ENCODE measurements at places on chromosomes 4 and X. TPM values are rescaled to one million over a fixed set of nuclear protein-coding genes. Genes with fewer than 3 reads are reported as not detected.
A peak's percentile ranks its signal among the peaks of the same experiment; 100 is the strongest.

Gene SMIM10
- total RNA-seq = 0.86 TPM

Gene CCKAR
- total RNA-seq = not detected

Gene DMP1
- total RNA-seq = not detected

- no peaks in the 10 kb centered on the region for H3K4me1 ChIP-seq
- DNase-seq = no peak
- H3K36me3 ChIP-seq = peaks cover 2% of the 10 kb centered on the region
- H3K27ac ChIP-seq = no peak overlapping the region
- no peak overlapping the region for H3K4me3 ChIP-seq
Measured at GRCh38 chr4:1369479-1370079, 22.6 kb downstream of the UVSSA start.

GRCh38 chrX:66200855-66201795 is 37.1 kb downstream of the HEPH start:
- DNase-seq = no peak
- no peak overlapping the region for H3K27ac ChIP-seq
- H3K4me1 ChIP-seq = peaks cover 30% of the 10 kb centered on the region
- H3K36me3 ChIP-seq = no peaks in the 10 kb centered on the region

GRCh38 chr4:84317513-84317912 is 181.6 kb downstream of the NKX6-1 start:
- no peak for DNase-seq
- no peak overlapping the region for H3K27ac ChIP-seq
- no peaks in the 10 kb centered on the region for H3K27me3 ChIP-seq
- no peaks in the 10 kb centered on the region for H3K4me1 ChIP-seq

DNA sequence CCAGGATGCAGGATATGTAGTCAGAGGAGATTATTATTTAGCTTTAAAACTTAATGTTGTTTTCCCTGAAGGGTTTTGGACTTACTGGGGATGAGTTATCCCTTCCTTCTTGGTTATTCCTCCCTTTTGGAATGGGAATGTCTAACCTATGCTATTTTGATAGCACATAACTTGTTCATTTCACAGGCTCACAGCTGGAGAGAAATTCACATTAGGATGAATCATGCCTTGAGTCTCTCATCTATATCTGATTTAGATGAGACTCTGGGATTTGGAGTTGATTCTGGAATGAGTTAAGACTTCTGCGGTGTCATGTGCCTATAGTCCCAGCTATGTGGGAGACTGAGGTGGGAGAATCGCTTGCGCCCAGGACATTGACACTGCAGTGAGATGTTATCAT is 81.1 kb downstream of the ATP11C start:
- H3K27ac ChIP-seq = no peak overlapping the region
- no peak for DNase-seq
- H3K4me3 ChIP-seq = no peak overlapping the region
- no peaks in the 10 kb centered on the region for H3K4me1 ChIP-seq
- H3K27me3 ChIP-seq = no peaks in the 10 kb centered on the region

- no peak within 1 kb of the TSS for H3K27ac ChIP-seq
- no peaks in the 10 kb centered on the region for H3K4me1 ChIP-seq
- H3K27me3 ChIP-seq = peaks cover 25% of the 10 kb centered on the region
- DNase-seq = peak; percentile 41
Measured at GRCh38 chr4:15702941-15703403, at the start of gene BST1. Gene BST1 (plus strand): TSS chr4:15703065. CDS start chr4:15703145, 80 bp downstream.

DNA sequence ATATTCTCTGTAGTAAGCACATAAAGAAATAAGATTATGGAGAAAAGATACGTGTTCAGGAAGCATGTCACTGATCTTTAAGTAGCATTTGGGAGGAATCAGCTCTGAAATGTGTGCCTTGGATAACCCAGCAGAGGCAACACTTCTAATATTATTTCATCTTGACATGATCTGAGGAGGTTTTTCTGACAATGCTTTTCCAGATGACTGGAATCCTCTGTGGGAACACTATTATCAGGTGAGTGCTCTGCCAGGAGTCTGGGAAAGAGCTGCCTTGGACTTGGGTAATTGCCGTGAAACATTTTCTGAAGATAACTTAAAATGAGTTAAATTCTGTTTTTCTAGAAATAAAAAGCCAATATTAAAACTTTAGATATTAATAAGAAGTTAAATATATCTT is 78.2 kb upstream of the QRFPR start:
- H3K27me3 ChIP-seq = peaks cover 20% of the 10 kb centered on the region
- no peak overlapping the region for H3K27ac ChIP-seq
- H3K36me3 ChIP-seq = no peaks in the 10 kb centered on the region

DNA sequence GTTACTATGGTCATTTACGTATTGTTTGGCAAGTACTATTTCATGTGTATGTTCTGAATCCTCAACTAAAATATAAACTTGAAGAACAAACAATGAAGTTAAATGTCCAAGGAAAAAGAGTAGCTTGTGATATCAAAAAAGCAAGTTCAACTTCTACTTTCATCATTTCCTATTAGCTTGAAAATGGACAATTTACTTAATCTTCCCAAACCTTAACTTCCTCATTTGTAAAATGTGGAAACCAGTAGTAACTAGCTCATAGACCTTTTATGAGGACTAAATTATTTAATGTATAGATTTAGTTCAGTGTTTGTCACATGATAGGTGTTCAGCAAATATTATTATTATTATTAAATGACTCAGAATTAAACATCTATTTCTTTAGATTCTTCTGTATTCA is 276.8 kb upstream of the TET2 start:
- no peaks in the 10 kb centered on the region for H3K4me1 ChIP-seq
- DNase-seq = no peak
- H3K36me3 ChIP-seq = no peaks in the 10 kb centered on the region
- H3K4me3 ChIP-seq = no peak overlapping the region
- H3K27ac ChIP-seq = no peak overlapping the region

- no peaks in the 10 kb centered on the region for H3K36me3 ChIP-seq
- no peaks in the 10 kb centered on the region for H3K4me1 ChIP-seq
- peaks cover 3% of the 10 kb centered on the region for H3K27me3 ChIP-seq
- H3K4me3 ChIP-seq = no peak overlapping the region
Measured at GRCh38 chrX:104084534-104085277, 8.7 kb upstream of the TMSB15C start.

DNA sequence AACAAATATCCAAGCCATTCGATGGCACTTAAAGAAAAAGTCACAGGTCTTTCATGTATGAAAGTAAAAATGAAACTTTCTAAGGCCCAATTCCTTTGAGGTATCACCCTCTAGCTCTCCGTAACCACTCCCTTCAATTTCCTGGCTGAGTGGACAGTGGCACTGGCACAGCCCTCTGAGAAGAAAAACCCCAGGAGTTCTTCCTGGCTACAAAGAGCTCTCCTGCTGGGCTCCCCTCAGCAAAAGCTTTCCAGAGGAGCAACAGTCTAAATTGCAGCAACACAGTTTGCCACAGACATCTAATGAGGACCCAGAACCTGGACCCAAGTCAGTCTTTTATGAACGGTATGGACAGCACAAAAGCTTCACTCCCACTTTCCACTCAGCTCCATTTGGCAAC is 71.8 kb downstream of the FUNDC1 start:
- no peak for DNase-seq
- no peak overlapping the region for H3K4me3 ChIP-seq
- H3K27ac ChIP-seq = no peak overlapping the region
- no peaks in the 10 kb centered on the region for H3K4me1 ChIP-seq
- peaks cover 2% of the 10 kb centered on the region for H3K27me3 ChIP-seq
- no peaks in the 10 kb centered on the region for H3K36me3 ChIP-seq

DNA sequence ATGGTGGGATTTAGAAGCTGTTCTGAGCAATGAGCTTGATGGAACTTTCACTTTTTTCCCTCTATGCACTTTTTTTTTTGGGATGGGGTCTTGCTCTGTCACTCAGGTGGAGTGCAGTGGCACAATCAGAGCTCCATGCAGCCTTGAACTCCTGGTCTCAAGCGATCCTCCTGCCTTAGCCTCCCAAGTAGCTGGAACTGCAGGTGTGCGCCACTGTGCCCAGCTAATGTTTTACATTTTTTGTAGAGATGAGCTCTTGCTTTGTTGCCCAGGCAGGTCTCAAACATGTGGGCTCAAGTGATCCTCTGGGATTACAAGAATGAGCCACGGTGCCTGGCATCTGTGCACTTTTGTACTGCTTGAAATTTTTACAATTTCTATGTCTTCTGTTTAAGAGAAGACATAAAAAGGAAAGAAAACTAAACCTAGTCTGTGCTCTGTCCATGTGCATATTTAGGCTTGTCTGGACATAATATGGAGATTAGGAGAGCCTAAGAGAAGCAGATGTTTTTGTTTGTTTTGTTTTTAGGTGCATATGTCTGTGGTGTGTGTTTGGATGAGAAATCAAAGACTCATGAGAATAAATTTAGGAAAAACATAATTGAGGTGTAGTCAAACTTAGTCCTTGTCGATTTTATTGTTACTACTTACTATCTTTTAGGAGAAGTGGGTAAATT is 16.5 kb downstream of the PDLIM5 start:
- no peak overlapping the region for H3K4me3 ChIP-seq
- H3K4me1 ChIP-seq = no peaks in the 10 kb centered on the region
- H3K27me3 ChIP-seq = no peaks in the 10 kb centered on the region
- no peak for DNase-seq
- H3K36me3 ChIP-seq = no peaks in the 10 kb centered on the region
- no peak overlapping the region for H3K27ac ChIP-seq

DNA sequence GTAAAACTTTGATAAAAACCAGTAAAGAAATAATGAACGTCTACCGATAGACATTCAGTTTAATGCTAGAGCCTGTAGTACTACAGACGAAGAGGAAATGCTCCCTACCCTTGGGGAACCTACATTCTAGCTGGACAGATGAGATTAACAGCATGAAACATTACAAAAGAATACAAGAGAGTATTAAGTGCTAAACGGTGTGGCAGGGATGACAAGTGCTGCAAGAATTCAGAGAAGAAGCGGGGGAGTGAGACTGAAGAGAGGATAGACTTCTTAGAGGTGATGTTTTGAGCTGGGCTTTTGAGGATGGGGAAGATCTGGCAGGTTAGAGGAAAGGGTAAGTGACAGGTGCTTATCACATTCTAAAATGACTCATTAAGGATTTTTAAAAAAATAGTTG is 52.6 kb upstream of the ESX1 start:
- no peaks in the 10 kb centered on the region for H3K36me3 ChIP-seq
- no peak overlapping the region for H3K27ac ChIP-seq
- H3K27me3 ChIP-seq = no peaks in the 10 kb centered on the region
- no peak for DNase-seq
- H3K4me3 ChIP-seq = no peak overlapping the region

DNA sequence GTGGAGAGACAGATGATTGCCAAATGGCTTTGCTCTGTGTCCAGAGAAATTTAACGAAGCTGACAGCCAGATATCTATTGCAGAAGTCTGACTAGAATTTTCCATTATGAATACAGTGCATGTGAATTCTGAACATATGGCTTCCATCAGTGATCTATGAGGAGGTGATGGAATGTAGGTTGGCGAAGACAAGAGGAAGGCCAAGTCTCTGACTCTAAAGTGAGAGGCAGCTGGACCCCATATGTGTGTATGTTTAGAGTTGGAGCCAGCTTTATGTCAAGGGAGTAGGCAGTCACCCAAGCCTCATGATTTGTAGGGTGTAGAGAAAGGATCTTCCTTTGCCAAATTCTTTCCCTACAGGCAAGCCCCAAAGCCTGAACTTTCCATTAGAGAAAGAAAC is 76.2 kb upstream of the TEX13D start:
- H3K36me3 ChIP-seq = no peaks in the 10 kb centered on the region
- no peak for DNase-seq
- no peak overlapping the region for H3K27ac ChIP-seq
- H3K27me3 ChIP-seq = no peaks in the 10 kb centered on the region
- H3K4me1 ChIP-seq = peaks cover 17% of the 10 kb centered on the region
- H3K4me3 ChIP-seq = no peak overlapping the region
